Activated T-cell treated with anti-CD3 and anti-CD28 coated beads for 48 hours (primary cell): ENCODE measurements at places on chromosomes 3 and 15.

GRCh38 chr3:125119752-125120378 lies 64.1 kb upstream of the HEG1 start:
- DNase-seq, result no peak

- DNase-seq, result no peak
Measured at GRCh38 chr15:87740655-87741344, 515.7 kb downstream of the NTRK3 start.

GRCh38 chr15:73802431-73803041 lies 49.4 kb upstream of the INSYN1 start:
- DNase-seq, result no peak

GRCh38 chr3:37291275-37291700 lies 116.9 kb upstream of the LRRFIP2 start:
- DNase-seq, result no peak

GRCh38 chr3:46912986-46913385 lies 35.5 kb downstream of the PTH1R start:
- DNase-seq, result no peak

DNA sequence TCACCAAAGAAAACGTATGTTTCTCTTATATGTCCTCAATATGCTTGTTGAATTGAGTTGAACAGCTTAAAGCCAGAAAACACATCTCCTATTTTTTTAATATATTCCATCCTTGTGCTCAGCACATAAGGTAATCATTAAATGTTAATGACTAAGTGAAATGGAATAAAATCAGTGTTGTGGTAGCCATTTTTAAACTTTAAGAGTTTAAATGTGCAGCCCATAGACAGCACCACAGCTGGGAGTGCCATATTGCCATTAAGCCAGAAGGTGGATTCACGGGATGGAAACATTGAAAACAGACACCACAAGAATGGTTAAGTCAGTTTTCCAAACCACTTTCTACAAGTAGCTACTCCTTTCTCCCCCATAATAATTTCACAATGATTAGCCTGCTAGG lies 76.8 kb upstream of the C15orf61 start:
- no peak for DNase-seq

- no peak for DNase-seq
Measured at GRCh38 chr3:135907422-135908165, 57.9 kb upstream of the PPP2R3A start.

- DNase-seq, result no peak
Measured at GRCh38 chr3:67000009-67000408, 1.9 kb downstream of the KBTBD8 start.

DNA sequence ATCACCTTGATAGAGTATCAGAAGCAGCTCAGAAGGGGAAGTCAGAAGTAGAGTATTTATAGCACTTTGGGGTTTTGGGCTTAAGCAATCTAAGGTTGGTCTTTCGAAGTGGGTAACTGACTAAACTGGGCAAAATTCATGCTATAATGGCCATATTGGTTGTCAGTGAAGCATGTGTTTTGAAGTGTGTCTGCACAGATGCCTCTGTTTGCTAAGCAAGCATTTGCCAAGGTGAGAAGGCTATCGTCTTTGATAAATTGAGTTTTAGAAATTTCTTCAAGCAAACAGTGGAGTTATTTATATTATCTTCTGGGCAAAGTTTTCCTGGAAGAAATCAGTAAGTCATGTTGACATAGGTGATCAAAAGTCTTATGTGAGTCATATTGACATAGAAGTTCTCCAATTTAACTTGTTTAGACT lies 412.8 kb upstream of the TGFBR2 start:
- DNase-seq, result no peak

DNA sequence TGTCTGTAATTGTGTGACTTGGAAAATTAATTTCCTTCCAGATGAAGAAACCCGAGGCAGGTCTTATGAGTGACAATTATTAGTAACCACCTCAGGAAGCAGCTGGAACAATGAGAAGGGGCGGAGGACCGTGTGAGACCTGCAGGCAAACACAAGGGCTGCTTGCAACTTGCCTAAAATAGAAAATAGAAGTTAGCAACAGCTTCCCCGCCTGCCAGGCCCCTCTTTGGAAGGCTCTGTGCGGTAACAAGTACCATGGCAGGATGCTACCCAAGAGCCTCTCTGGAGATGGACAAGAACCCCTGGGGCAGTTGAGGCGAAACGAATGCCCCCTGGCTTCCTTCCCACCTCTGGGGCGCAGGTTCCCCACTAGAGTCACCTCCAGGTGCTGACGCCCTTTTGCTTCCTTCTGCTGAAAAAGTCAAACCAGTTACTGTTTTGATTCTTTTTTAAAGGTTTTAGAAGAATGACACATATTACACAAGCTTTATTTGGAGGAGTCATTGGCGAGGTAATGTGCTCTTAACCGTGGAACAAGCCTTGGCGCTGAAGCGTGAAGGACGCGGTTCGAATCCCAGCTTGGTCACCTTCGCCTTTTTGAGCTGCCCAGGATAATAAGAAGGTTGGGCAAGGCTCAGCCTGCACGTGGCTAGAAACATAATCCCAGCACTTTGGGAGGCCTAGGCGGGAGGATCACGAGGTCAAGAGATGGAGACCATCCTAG lies 47.0 kb upstream of the SYNM start:
- DNase-seq, result no peak

DNA sequence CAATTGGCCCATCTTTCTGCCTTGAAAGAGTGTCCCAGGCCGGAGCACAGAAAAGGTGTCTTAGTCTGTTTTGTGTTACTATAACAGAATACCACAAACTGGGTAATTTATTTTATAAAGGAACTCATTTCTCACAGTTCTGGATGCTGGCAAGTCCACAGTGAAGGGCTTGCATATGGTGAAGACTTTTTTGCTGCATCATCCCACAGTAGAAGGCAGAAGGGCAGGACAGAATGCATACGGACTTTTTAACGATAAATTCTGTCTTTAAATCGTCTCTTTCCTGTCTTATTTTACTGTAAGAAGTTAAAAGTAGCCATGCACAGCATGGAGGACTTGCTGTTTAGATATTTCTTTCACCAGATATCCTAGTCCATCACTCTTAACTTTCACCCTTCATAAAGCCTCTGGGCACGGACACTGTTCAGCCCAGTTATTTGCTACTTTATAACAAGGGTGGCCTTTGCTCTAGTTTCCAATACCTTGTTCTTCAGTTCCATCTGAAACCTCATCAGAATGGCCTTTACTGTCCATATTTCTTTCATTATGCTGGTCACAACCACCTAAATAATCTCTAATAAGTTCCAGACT lies 10.3 kb upstream of the EIF1B start:
- no peak for DNase-seq

DNA sequence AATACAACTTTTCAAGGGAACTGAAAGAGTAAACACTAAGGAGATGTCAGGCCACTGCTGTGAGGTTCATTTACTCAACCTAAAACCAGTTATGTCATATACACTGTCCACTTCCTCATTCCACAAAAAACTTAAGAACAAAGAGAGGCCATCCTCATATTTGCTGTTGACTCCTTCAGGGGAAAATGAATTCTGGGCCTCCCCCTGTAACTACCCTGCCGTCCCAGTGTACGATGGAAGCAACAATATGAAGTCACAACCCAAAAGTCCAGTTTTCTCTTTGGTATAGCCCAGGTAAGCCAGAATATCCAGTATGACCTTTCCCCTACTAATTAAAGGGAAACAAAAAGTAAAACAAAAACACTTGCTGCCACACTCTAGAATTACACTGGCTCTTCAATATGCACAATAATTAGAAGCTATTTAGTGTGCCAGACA lies 16.2 kb downstream of the CEP152 start:
- no peak for DNase-seq

GRCh38 chr3:112873632-112874031 lies 27.0 kb upstream of the CD200R1L start:
- DNase-seq, result no peak

- no peak for DNase-seq
Measured at GRCh38 chr15:78732634-78733033, 78.6 kb downstream of the ADAMTS7 start.

- DNase-seq, result peak; percentile 85
Measured at GRCh38 chr15:52679232-52680040, at the start of gene ATOSA. TSS of gene ATOSA (minus strand) at chr15:52679388. CDS start at chr15:52678021, 1,367 bp downstream.

- DNase-seq, result no peak
Measured at GRCh38 chr3:116445990-116446389, 703 bp upstream of the LSAMP start.

DNA sequence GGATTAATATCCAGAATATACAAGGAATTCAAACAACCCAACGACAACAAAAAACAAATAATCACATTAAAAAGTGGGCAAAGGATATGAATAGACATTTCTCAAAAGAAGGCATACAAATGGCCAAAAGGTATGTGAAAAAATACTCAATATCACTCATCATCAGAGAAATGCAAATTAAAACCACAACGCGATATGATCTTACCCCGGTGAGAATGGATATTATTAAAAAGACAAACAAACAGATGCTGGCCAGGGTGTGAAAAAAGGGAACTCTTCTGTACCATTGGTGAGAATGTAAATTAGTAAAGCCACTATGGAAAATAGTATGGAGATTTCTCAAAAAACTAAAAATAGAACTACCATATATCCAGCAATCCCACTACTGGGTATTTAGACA lies 43.5 kb upstream of the MEF2A start:
- no peak for DNase-seq

DNA sequence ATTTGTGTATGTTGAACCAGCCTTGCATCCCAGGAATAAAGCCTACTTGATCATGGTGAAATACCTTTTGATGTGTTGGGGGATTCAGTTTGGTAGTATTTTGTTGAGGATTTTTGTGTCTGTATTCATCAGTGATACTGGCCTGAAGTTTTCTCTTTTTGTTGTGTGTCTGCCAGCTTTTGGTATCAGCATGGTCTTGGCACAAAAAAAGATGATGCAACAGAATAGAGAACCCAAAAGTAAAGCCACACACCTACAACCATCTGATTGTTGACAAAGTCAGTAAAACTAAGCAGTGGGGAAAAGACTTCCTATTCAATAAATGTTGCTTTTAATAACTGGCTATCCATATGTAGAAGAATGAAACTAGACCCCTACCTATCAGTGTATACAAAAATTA lies 77.6 kb downstream of the TCF12 start:
- no peak for DNase-seq

DNA sequence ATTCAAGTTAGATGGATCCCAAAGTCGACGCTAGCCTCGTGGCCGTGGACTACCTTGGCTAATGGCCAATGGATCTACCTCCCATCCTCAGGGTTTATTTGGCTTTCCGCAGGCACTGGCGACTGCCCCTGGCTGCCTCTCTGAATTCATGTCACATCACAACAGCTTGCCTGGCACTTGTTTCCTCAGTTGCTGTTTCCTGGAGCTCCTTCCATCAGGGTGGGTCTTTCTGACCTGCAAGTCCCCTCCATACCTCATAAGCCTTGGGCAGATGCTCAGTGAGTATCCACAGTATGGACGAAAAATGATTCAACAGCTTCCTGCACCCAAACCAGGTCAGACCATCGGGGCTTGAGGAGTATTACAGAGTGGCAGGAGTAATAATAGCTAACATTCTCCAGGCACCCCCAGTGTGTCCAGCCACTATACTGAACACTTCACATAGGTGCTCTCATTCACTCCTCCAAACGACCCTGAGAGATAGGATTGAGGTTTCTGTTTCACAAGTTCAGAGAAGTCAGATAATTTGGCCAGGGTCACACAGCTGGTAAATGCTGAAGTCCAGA lies 311.5 kb downstream of the TLE3 start:
- no peak for DNase-seq

- no peak for DNase-seq
Measured at GRCh38 chr15:34804113-34804512, 8.8 kb upstream of the ACTC1 start.

DNA sequence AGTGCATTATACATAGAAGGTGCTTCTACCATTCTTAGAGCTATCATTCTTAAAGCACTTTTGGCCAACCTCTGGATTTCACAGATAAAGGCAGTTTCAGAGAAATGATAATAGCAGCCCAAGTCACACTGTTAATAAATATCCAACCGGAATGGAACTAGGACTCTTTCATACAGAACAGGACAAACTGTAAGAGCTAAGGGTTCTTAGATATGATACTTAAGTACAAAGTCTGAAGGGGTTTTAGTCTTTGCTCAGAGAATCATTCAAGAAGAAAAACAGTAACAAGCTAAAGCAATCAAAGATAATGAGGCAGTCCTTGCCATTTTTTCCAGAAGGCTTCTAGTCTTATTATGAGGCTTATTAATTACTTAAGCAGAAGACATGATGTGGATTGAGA lies 239.0 kb downstream of the ERC2 start:
- no peak for DNase-seq

GRCh38 chr3:155548195-155548594 lies 196.7 kb downstream of the PLCH1 start:
- no peak for DNase-seq

DNA sequence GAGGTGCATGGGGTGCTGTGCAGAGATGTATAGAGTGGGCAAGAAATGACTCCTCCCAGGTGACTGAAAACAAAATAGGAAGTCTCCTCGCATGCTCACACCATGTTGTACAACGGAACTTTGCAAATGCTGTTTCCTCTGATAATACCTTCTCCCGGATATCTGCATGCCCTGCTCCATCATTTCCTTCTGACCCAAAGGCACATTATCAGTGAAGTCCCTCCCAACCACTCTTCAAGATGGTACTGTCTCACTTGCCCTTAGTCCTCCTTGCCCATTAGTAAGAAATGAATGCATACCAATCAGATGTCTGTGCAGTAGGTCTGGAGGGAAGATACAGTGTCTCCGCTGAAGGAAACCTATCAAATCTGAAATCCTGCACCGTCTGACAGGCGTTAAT lies 12.0 kb downstream of the TMED3 start:
- no peak for DNase-seq

DNA sequence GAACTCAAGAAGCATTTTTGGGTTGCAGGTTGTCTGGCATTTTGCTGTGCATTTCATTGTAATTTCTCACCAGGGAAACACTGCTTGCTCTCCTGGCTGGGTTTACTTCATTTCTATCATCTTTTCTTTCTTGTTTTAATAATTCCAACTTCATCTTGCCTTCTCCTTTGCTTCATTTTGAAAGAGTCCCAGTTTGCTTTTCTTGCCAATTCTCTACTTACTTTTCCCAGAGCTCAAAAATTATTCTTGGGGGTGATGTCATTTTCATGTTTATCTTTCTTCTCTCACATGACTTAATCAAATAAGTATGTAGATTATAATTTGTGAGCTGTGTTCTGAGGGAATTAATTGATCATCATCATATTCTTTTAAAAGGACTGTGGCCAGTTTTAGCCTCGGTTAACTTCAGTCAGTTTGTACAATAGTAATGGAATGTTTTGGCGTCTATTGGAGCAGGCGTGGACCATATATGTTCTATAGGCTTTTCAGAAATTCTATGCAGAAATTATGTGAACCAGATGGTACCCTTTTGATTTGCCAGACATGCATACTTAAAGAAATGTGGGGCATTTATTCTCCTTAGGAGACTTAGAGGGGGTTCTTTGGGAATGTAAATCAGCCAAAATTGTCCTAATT lies 30.1 kb downstream of the SH3GL3 start:
- DNase-seq, result no peak

GRCh38 chr3:134937256-134938028 lies 142.4 kb downstream of the EPHB1 start:
- DNase-seq, result no peak

GRCh38 chr3:100039075-100039474 lies 75.2 kb downstream of the FILIP1L start:
- no peak for DNase-seq

DNA sequence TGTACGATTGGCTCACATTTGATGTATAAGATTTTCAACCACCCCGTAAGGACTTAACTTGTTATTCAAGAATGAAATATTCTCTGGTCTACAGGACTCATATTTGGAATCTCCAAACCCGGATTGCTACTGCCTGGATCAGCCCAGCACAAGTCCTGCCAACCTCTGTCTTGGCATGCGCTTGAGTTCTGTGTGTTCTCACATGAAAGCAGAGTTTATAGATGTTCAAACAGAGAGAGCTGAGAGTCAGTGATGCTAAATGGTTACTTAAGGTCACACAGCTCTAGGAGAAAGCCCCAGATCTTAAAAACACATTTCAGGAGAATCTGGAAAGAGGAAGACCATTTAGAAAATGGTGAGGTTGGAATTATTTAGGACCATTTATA lies 268.0 kb upstream of the TBL1XR1 start:
- no peak for DNase-seq
